Renal cortex interstitium (tissue), 15 donors: ENCODE measurements at places on chromosomes 2 and 18. TPM values are rescaled to one million over a fixed set of nuclear protein-coding genes. Genes with fewer than 3 reads are reported as not detected.

LOXHD1 gene
- polyA plus RNA-seq, result 0.62 TPM

EML6 gene
- polyA plus RNA-seq, result 11.5 TPM

- DNase-seq, result no peak
These were observed 44.1 kb downstream of the FARP2 start for GRCh38 chr2:241399941-241400922.

DNA sequence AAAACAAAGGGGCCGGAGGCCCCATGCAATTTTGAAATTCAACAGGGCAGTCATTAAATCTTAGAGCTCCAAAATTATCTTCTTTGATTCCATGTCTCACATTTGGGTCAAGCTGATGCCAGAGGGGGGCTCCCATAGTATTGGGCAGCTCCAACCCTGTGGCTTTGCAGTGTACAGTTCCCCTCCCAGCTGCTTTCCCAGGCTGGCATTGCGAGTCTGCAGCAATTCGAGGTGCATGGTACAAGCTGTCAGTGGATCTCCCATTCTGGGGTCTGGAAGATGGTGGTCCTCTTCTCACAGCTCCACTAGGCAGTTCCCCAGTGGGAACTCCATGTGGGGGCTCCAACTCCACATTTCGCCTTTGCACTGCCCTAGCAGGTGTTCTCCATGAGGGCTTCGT is 72.7 kb upstream of the ARHGAP15 start:
- no peak for DNase-seq

DNA sequence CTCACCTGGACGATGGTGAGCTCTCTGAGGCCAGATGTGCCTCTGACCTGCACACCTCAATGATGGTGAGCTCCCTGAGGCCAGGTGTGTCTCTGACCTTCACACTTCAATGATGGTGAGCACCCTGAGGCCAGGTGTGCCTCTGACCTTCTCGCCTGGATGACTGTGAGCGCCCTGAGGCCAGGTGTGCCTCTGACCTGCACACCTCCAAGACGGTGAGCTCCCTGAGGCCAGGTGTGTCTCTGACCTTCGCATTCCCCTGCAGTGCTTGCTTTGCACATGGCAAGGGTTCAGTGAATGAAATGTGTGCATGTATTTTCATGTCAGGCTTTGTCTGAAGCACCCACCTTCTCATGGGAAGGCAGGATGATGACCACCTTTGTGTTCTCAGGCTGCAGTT is 95.5 kb downstream of the PTGR3 start:
- DNase-seq, result no peak
